ENCODE measurements at places on chromosomes 13 and 19.

DNA sequence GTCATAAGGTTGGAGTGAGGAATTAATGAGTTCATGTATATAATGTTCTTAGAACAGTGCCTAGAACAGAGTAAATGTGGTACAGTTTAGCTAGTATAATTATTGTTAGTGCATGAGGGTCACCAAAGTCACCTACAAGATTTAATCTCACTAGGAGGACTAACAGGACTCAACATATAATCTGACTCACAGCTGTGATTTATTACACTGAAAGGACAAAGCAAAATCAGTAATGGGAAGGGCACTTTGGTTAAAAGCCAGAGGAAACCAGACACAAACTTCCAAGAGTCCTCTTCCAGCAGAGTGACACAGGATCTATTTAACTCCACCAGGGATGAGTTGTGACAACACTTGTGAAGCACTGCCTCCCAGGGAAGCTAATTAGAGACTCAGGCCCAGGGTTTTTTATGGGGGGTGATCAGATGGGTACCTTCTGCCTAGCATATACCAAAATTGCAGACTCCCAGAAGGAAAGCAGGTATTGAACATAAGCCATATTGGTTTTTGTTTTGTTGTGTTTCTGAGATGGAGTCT lies 341.2 kb upstream of the DACH1 start:
- no peak for DNase-seq

DNA sequence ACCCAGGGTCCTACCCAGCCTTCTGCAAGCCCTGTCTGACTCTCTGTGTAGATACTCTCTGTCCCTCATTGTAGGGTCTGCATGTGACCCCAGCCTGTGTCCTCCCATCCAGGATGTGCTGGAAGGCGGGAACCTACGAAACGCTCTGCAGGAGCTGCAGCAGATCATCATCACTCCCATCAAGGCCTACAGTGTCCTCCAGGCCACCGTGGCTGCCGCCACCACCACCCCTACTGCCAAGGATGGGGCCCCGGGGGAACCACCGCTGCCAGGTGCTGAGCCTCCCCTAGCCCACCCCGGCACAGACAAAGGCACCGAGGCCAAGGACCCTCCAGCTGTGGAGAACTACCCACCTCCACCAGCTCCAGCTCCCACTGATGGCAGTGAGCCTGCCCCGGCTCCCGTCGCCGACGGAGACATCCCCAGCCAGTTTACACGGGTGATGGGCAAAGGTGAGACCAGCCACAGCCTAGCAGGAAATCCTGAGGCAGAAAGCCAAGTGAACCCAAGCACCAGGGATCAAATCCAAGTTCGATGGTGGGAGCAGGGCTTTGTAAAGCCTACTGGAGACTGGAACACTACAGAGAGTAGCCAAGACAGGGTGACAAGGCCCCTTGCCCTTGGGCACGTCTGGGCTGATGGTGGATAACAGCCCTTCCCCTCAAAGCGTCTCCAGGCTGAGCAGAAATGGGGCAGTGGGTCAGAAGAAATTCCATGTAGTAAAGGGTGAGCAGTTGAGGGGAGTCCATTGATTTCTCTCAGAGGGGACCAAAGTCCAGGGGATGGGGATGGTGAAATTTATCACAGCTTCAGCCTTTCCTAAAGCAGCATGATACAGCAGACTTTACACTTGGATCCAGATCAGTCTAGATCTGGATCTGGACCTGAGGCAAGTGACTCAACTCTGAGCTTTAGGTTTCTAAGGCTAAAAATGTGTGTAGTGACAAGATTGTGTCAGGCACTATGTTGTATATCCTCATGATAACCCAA lies 13.2 kb downstream of the PAF1 start:
- no peak for DNase-seq

DNA sequence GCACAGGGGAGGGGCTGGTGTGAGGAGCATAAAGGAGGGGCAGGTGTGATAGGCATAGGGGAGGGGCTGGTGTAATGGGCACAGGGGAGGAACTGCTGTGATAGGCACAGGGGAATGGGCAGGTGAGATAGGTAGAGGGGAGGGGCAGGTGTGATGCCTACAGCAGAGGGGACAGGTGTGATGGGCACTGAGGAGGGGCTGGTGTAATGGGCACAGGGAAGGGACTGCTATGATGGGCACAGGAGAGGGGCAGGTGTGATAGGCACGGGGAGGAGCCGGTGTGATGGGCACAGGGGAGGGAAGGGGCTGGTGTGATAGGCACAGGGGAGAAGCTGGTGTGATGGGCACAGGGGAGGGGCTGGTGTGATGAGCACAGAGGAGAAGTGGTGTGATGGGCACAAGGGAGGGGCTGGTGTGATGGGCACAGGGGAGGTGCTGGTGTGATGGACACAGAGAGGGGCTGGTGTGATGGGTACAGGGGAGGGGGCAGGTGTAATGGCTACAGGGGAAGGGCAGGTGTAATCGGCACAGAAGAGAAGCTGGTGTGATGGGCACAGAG lies 39.5 kb upstream of the POP4 start:
- DNase-seq, result no peak

DNA sequence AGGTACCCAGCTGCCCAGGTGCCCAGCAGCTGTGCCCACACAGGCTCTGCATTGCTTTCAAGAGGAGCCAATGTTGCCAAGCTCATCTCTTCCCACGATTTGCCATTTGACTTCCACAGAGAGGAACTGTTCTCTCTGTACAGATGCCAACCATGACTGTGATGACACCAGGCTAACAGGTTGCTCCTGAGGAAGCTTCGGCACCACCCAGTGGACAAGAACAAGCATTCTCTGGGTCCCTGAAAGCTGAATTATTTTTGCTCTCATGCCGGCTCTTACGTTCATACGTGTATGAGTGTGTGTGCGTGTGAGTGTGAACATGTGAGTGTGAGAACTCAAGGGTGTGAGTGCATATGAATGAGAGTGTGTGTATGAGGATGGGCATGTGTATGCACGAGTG lies 535.2 kb downstream of the LIG4 start:
- no peak for DNase-seq

DNA sequence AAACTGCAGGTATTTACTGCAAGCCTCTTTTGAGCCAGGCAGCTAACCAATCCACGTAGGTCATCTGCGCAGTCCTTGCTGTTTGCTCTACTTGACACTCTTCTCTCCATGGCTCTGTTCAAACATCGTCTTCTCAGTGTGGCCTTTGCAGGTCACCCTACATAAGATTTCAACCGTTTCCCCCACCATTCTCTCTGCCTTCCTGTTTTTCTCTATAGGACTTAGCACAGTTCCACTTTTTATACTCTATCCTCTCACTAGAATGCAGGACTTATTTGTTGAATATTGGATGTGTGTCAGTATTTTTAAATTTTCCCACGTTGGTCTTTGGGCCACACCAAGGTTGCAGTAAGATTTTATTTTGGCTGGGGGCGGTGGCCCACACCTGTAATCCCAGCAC lies 1.7 kb upstream of the FBXW9 start:
- no peak for DNase-seq

- DNase-seq, result peak; percentile 26
Observed at GRCh38 chr19:18659281-18660050, 22.6 kb downstream of the KLHL26 start.

GRCh38 chr19:51508059-51508733 lies 6.6 kb upstream of the SIGLEC12 start:
- DNase-seq, result no peak

DNA sequence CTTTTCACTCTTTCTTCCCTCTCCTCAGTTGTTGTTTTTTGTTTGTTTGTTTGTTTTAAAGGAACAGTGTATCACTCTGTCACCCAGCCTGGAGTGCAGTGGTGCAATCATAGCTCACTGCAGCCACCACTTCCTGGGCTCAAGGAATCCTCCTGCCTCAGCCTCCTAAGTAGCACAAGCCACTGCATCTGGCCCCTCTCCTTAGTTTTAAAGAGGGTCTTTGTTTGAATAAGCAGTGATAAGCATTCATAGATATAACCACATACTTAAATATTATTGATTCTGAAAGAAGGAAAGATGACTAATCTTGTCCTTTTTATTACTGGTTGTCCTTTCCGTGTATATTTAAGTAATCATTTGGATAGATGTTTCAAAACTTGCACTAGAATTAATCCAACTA lies 26.7 kb downstream of the ERCC5 start:
- no peak for DNase-seq

- no peak for DNase-seq
Observed at GRCh38 chr13:49164712-49165111, 55.4 kb upstream of the MLNR start.

- no peak for DNase-seq
Observed at GRCh38 chr19:15169541-15170285, 31.1 kb downstream of the NOTCH3 start.

- peak; percentile 71 for DNase-seq
Observed at GRCh38 chr19:41226053-41226873, 7.2 kb downstream of the AXL start.

- no peak for DNase-seq
Observed at GRCh38 chr13:60425332-60425731, 28.3 kb downstream of the TDRD3 start.
